ENCODE measurements at places on chromosomes 5 and 9.

DNA sequence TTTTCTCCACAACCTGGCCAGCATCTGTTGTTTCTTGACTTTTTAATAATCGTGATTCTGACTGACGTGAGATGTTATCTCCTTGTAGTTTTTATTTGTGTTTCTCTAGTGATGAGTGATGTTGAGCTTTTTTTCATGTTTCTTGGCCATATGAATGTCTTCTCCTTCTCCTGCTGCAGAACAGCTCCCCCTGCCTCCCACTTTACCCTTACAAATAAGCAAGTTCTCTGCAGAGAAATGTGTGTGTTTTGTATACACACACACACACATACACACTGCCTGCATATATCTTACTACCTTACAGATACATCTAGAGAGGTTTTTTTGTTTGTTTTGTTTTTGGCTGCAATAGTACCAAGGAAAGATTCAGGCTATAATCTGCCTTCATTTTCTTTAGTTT lies 88.7 kb upstream of the PHF24 start:
- no peak for DNase-seq

DNA sequence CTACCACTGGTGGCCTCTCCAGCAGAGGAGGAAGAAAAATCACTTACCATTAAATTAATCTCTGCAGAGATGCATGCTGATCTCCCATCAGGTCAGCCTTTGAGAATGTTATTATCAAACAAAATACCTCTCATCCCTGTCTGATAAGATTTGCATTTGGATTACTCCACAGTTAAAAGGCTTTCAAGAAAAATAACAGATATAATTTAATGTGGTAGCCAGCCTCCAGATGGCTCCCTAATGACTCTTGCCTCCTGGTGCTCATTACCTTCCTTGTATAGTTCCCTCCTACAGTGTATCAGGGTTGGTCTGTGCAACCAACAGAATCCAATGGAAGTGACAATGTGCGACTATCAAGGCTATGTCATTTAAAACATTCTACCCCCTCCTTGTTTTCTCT lies 63.6 kb upstream of the TNPO1 start:
- DNase-seq = no peak

- no peak for DNase-seq
Measured at GRCh38 chr9:124855566-124855943, 2.3 kb downstream of the WDR38 start.

GRCh38 chr9:104856413-104856941 lies 71.5 kb downstream of the ABCA1 start:
- DNase-seq = no peak

DNA sequence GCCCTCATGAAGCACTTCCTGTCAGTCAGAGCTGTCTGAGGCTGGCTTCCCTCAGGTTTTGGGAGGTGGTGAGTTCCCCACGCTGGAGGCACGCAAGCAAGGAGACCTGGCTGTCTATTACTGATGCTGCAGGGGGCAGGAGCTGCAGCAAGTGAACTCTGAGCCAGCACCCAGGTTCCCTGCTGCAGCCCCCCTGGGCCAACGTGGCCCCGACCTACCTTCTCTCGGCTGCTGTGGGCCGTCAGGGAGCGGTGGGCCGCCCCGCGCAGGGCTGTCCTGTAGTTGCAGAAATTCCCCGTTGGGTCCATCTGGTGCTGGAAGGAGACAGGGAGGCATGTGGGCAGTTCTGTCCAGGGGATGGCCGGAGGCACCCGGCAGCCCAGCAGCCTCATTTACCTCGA lies 46.8 kb upstream of the RNF130 start:
- no peak for DNase-seq

- DNase-seq = no peak
Measured at GRCh38 chr5:81195335-81195929, 37.7 kb upstream of the CKMT2 start.

- DNase-seq = no peak
Measured at GRCh38 chr5:90898326-90899013, 339.9 kb downstream of the ADGRV1 start.

DNA sequence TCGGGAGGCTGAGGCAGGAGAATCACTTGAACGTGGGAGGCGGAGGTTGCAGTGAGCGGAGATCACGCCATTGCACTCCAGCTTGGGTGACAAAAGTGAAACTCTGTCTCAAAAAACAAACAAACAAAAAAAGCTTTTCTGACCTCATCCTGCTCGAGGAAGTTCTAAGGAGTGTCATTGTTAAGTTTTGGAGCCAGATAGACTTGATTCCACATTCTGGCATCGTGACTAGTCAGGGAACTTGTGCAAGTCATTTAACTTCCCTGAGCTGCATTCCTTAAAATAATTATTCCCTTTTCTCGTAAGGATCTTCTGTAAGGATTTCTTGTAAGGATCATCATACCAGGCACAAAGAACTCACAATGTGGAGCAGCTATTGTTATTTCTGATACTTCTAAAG lies 26.2 kb downstream of the SNX24 start:
- DNase-seq = no peak

- DNase-seq = no peak
Measured at GRCh38 chr5:134609232-134609851, 23.3 kb downstream of the SAR1B start.

DNA sequence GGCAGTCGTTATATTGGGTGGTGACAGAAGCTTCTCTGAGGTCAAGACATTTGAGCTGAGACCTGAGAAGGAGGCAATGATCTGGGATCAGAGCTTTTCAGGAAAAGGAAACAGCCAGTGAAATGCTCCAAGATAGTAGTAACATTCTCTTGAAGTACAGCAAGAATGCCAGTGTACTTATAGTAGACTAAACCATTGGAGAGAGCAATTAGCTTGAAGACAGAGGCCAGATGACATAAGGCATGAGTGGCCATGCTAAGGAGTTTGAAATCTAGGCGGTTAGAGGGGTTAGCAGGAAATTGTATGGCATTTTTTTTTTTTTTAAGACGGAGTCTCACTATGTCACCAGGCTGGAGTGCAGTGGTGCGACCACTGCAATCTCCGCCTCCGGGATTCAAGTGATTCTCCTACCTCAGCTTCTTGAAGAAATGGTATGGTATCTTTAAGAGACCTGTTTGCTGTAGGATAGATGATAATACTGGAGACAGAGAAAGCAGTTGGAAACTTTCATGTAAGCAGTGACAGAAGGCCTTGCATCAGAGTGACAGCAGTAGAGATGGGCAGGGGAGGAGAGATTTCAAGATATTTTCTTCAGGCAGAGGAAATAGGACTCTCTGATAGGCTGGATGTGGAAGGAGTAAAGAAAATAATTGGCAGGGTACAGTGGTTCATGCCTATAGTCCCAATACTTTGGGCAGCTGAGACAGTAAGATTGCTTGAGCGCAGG lies 482.2 kb upstream of the PAPPA start:
- no peak for DNase-seq

DNA sequence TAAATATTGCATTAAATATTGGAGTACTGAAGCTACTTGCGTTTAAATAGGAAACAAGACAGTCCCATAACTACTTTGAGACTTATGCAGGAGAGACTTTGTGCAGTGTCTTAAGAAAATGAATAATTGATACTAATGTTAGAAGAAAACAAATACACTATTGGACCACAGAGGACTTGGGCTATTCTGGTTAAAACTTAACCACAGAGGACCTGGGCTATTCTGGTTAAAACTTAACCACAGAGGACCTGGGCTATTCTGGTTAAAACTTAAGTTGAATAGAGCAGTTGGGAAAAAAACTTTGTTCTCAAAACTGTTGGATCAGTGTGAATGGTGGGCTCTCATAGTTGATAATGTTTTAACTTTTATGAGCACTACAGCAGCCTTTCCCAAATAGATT lies 141.7 kb downstream of the WDR70 start:
- no peak for DNase-seq

DNA sequence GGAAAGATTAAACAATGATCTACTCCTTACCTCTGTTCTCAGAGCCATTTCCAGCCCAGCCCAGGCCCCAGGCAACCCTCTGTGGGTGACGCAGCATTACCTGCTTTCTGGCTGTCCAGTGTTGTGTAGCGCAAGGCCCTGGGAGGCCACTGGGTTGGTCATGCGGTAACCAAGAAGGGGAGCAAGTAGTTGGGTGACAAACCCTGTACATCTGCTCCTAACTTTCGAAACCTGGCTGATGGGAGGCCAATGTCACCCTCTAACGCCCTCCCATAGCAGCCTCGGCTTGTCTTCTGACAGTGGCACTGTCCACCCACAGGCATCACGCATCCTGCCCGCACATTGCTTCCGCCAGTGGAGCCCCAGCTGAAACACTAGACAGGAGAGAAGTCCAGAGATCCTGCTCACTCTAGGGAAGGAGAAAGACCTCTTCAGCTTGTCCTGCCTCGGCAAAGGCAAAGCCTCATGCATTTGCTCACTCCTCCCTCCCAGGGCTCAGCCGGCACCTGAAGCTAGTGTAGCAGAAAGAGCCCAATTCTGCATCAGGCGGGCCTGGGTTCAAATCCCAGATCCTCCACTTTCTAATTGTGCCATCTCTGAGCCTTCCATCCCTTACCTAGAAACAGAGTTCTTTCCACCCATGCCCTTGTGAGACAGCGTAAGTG lies 94.6 kb downstream of the ADAMTS2 start:
- DNase-seq = no peak

GRCh38 chr5:35794328-35794619 lies 62.4 kb upstream of the IL7R start:
- DNase-seq = no peak

Data from kidney epithelial cell (primary cell).